ENCODE measurements at places on chromosomes 16 and 17.

DNA sequence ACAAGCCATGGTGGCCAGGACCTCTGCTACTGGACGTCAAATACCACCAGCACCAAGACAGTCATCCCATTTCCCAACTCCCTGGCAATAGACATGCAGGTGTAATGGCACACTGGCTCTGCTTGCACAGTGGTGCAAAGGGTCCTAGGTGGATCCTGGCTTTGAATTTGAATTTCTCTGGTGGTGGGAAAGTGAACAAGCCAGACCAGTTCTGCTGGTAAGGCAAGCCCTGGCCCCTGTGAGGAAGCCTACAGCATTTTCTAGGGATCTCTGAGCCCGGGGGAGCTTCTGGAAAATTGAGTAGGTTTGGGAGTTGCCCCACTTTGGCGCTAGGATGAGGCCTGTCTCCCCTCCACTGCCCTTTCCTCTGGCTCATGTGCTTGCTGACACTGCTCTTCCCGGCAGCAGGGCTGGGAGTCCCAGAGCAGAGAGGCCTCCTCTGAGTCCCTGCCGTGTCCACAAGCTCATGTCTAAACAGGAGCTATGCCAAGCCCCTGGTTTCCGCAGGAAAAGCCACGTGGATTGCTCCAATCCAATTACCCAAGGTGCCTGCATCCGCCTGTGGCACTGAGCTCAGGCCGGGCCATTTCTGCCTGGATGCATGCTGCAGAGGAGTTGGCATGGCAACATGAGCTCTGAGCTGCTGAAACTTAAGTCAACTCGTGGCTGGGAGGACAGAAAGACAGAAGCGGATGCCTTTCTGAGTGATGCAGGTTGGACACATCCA lies 67.0 kb downstream of the PRMT7 start:
- no peak for DNase-seq

DNA sequence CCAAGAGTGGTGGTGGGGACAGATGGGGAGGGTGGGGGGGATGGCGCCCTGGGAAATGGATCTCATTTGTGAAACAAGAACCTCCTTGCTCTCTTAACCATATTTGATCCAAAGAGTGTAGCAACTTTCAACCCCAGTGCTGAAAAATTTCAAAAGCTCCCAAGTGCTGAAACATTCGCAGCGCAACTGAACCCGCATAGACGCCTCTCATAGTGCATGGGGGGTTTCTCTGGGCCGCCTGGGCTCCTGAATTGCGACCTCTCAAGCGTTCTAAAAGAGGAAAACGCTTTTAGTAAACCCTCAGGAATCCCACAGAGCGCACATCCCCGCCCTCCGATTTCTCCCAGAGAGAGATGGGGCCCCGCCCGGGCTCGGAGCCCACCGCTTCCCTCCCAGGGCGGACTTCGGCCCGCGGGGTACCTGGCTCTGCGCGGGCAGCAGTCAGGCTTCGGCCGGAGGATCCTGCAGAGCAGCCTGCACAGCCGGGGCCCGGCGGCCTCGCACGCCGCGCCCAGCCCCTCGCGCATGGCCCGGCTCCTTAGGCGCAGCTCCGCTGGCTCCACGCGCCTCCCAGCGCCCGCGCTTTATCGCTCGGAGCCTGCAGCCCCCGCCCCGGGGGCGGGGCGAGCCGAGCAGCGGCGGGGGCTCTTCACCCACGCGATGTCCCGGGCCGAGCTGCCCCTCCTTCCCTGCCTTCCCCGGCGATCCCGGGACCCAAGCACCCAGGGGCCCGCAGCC lies 7.0 kb downstream of the NOS2 start:
- DNase-seq = no peak

DNA sequence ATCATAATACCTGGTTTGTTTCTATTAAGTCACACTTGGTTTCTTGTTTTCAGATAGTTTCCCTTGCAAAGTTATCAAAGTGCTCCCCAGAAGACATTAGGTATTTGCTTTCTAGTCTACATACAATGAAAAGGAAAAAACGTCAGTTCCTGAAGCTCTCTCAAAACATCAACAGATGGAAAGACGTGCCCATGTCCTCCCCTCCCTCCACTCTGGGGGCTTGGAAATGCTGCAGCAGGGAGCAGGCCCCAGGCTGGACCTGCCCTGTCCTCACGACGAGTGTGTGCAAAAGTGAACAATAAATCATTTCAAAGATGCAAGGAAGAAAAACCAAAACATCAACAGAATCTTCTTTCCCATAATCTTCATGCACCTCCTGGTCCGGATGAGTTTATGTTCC lies 118.5 kb downstream of the USP22 start:
- DNase-seq = no peak

DNA sequence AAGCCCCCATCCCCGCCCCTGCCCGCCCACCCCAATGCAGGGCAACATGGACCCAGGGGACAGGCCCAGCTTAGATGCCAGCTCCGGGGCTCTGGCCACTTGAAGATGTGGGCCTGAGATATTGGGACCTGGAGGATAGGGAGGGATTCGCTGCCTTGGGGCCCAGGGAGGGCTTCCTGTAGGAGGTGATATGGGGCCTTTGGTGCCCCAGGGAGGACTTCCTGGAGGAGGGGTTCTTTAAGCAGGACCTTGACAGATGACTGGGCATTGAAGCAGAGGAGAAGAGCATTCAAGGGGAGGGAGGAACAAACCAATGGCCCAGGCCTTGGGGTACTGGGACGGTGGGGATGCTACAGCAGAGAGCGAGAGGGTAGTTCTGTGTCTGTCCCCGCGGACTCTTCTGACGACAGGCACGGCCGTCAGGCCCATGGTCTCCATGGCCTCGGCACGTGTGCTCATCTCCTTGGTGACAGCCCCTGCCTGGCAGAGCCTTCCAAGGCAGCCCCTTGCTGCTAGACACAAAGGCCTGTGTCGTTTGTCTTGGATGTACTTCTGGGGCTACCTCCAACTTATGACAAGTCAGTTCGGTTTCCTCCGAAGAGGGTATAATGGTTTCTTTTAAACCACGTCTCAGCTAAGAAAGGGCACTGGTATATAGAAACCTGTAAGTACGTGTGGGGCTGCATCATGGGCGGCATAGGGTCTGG lies 55.5 kb upstream of the ZC3H18 start:
- DNase-seq = no peak

DNA sequence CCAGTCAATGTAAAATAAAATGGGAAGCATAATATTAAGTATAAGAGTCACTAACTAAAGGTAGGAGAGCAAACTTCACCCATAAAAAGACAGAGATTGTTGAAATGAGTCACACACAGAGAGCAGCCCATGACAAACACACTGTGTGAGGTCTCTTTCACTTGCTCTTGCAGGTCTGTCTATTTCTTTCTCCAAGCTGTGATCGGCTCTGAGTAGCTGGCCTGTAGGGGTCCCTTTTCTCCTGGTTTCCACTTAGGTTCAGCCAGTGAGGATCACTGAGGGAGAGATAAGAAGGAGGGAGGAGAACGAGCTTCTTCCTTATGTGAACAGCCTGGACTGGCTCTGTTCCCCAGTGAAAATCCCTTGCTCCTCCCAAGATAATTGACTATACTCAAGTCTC lies 133.7 kb upstream of the HS3ST3A1 start:
- DNase-seq = peak; percentile 95

DNA sequence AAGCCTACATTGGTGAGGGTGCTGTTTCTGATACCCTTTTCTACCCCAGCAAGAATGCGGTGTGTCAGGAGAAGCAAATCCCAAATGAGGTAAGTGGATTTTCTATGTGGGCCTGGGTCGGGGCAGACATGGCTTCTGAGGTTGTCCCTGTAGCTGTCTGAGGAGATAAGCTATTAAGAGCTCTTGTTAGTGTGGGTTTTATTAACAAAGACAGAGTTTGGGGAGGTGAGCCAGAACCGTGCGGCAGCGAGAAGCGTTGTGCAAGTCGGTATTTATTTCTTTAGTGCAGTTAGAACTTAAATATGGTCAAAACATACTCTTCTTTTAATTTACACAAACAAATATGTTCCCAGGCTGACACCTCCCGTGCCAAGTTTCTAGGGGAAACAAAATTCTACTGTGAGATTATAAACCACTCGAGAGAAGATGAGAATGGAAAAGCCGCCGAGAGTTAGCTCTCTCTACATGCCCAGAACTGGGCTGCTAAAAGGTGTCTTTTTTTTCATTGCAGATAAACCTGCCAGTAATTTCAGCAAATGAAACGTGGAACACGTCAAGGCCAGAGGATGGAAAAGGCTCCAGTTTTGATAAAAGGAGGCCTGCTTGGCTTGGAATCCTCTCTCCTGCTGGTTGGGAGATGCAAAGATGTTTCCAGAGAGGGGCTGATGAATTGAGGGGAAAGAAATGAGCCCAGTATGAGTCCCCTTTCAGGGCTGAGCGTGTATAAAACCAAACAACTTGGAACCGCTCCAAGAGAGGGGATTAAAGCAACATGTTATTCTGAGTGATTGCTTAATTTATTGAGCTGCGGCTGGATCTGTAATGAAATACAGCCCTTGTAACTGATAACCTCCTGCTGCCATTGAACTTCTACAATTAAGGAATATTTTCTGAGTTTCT lies 254.6 kb downstream of the MRTFB start:
- peak; percentile 55 for DNase-seq

GRCh38 chr17:79919164-79919585 lies 79.9 kb upstream of the CBX4 start:
- DNase-seq = no peak

- no peak for DNase-seq
These were observed 373.3 kb downstream of the SLC39A11 start for GRCh38 chr17:72719206-72719577.

- no peak for DNase-seq
These were observed 12.2 kb upstream of the MMD start for GRCh38 chr17:55433629-55434422.
